ENCODE measurements at places on chromosomes 16 and 17.

- DNase-seq, result no peak
Measured at GRCh38 chr16:29644973-29645693, 17.9 kb upstream of the SPN start.

DNA sequence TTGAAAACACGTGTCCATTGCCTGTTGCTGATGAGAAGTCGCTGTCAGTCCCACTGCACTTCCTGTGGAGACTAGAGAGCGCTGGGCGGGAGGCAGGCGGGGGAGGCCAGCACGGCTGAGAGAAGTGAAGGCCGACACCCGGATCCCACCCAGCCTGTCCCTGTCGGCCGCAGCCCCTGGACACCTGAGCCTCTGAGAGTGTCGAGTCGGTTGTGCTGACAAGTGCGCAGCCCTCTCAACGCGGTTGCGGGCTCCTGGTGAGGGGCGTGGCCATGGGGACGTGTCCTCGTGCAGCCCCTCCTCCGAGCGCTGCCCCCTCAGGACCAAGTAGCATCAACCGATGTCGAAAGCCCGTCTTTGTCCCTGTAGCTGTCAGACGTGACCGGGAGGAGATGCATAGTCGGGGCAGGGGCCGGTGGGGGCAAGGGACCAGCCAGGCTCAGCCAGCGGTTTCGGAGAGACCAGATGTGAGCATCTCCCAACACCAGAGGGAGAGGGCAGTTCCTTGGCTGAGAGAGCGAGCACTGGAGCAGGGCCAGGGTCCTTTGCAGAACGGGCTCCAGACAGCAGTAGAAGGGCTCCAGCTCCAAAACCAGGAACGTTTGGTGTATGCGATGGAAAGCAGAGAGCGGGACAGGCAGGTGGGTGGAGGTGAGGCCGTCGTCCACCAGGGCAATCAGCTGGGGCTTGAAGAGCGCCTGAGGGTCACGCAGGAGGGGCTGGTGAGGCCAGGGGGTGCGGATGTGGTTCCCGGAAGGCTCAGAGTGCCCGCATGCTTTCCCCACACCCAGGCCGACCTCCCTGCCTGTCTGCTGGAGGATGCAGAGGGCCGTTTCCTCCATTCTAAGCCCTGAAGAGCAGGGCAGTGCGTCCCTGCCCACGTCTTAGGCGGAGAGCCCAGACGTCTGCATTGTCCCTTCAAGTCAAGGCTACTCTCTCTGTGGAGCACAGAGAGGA, 43.3 kb upstream of the CHMP6 start:
- no peak for DNase-seq

DNA sequence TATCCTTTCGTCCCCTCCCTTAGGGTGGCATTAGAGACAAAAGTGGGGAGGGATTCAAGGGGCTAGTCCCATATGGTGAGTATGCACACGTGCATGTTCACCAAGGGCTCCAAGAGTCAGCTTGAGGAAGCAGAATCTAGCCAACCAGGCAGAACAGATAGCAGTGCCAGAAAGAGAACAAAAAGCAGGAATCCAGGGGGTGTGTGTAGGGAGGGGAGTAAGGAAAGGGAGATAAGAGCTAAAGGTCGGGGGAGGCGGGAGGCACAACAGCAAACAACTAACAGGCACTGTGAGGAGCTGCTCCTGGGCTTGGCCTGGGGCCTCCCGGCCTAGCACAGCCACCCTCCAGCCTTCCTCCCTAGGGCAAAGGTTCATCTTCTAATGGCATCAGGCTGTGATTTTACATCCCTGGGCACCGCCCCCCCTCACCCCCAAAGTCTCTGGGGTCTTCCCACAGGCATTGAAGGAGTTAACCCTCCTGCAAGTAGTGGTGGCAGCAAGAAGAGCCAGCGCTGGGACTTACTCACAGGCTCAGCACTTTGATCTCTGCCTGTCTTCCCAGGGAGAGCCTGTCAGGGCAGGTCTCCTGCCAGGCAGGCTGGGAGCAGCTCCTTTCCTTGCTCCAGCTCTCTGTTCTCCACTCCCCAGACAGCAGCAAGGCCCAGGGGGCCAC, 12.4 kb upstream of the SUPT4H1 start:
- no peak for DNase-seq

DNA sequence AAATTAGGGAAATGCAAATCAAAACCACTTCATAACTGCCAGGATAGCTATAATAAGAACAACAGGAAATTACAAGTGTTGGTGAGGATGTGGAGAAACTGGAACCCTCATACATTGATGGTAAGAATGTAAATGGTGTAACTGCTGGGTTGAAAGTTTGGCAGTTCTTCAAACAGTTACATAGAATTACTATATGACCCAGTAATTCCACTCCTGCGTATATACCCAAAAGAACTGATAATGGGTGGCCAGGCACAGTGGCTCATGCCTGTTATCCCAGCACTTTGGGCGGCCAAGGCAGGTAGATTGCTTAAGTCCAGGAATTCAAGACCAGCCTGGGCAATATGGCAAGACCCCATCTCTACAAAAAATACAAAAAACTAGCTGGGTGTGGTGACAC, 4.5 kb upstream of the CMTM4 start:
- no peak for DNase-seq

DNA sequence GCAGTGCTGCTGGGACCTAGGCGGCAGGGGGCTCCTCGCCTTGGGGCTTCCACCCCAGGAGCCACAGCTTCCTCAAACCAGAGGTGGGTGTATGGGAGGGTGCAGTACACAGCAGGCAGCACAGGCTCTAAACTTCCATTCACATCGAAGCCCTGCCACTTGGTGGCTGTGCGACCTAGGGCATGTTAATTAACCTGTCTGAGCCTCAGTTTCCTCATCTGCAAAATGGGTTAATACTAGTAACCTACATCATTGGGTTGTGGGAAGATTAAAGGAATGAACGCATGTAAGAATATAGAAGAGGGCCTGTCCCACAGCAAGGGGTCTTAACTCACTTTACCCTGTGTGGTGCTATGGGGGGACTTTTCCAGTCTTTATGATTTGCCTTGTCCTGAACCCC, 26.8 kb upstream of the LHX1 start:
- DNase-seq, result no peak

GRCh38 chr17:27376637-27377547, 79.4 kb upstream of the KSR1 start:
- DNase-seq, result no peak
